Naive thymus-derived CD4-positive, alpha-beta T cell (primary cell): ENCODE measurements at places on chromosomes 12 and 14. TPM values are rescaled to one million over a fixed set of nuclear protein-coding genes. Genes with fewer than 3 reads are reported as not detected.
A peak's percentile ranks its signal among the peaks of the same experiment; 100 is the strongest.

Gene RPS6KL1
- total RNA-seq, result 5.7 TPM

Gene ZNF385A
- 0.87 and 1.4 TPM in 2 replicates for total RNA-seq

- no peaks in the 10 kb centered on the region for H3K27me3 ChIP-seq
- H3K4me1 ChIP-seq, result no peaks in the 10 kb centered on the region
- no peak overlapping the region for H3K4me3 ChIP-seq
Measured at GRCh38 chr14:48304729-48305128, 629.3 kb upstream of the MDGA2 start.

Gene GALNT9
- not detected for total RNA-seq

Gene OTOGL
- total RNA-seq, result not detected

DNA sequence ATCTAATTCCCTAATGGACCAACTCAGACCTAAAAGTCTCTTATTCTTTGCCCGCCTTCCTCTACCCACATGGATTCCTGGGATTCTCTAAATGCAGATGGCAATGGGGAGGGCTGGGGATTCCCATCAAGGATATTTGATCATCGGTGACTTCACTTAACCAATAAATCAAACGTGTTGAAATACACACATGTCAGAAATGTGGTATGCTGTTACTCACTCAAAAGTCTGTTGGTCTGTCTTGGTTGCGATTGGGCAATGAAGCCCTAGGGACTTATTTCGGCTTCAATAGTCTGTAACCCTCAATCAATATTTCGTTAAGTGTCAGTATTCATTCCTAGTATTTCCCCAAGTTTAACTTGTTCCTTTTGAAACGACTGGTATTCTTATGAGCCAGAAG is 117.2 kb upstream of the DIO3 start:
- no peak overlapping the region for H3K4me3 ChIP-seq
- peaks cover 23% of the 10 kb centered on the region for H3K4me1 ChIP-seq
- no peaks in the 10 kb centered on the region for H3K36me3 ChIP-seq

Gene KRT3
- not detected for total RNA-seq

- H3K4me3 ChIP-seq, result no peak overlapping the region
- no peaks in the 10 kb centered on the region for H3K27me3 ChIP-seq
- DNase-seq, result no peak
Measured at GRCh38 chr12:98513379-98514322, 1.7 kb upstream of the TMPO start.

DNA sequence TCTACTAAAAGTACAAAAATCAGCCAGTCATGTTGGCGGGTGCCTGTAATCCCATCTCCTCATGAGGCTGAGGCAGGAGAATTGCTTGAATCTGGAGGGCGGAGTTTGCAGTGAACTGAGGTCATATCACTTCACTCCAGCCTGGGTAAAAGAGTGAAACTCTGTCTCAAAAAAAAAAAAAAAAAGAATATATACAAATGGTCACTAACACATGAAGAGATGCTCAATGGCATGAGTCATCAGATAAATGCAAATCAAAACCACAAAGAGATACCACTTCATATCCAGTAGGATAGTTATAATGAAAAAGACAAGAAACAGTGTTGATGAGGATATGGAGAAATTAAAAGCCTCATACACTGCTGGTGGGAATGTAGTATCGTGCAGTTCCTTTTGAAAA is 33.6 kb upstream of the METAP2 start:
- H3K4me1 ChIP-seq, result no peaks in the 10 kb centered on the region
- no peak overlapping the region for H3K27ac ChIP-seq
- H3K4me3 ChIP-seq, result no peak overlapping the region
- DNase-seq, result no peak
- H3K27me3 ChIP-seq, result no peaks in the 10 kb centered on the region

DNA sequence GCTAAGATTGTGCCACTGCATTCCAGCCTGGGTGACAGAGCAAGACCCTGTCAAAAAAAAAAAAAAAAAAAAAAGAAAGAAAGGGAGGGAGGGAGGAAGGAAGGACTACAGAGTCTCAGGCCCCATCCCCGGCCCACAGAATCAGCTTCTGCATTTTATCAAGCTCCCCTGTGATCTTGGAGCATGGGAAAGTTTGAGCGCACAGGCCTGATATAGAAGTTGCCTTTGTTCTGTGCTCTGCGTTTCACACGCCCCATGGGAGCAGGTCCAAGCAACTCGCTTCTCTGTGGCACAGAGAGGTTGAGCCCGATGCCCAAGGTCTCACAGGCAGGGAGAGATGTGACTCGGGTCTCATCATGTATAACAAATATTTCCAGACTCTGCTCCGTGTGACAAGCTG is 101.8 kb downstream of the PHETA1 start:
- no peaks in the 10 kb centered on the region for H3K27me3 ChIP-seq
- no peak overlapping the region for H3K27ac ChIP-seq
- H3K4me3 ChIP-seq, result no peak overlapping the region
- DNase-seq, result no peak
- H3K4me1 ChIP-seq, result no peaks in the 10 kb centered on the region
- no peaks in the 10 kb centered on the region for H3K36me3 ChIP-seq

Gene AQP6
- not detected in 2 replicates for total RNA-seq

Gene DNAJC22
- total RNA-seq, result not detected

GRCh38 chr12:131836714-131837397 is 8.7 kb downstream of the MMP17 start:
- no peaks in the 10 kb centered on the region for H3K36me3 ChIP-seq
- no peak overlapping the region for H3K4me3 ChIP-seq

DNA sequence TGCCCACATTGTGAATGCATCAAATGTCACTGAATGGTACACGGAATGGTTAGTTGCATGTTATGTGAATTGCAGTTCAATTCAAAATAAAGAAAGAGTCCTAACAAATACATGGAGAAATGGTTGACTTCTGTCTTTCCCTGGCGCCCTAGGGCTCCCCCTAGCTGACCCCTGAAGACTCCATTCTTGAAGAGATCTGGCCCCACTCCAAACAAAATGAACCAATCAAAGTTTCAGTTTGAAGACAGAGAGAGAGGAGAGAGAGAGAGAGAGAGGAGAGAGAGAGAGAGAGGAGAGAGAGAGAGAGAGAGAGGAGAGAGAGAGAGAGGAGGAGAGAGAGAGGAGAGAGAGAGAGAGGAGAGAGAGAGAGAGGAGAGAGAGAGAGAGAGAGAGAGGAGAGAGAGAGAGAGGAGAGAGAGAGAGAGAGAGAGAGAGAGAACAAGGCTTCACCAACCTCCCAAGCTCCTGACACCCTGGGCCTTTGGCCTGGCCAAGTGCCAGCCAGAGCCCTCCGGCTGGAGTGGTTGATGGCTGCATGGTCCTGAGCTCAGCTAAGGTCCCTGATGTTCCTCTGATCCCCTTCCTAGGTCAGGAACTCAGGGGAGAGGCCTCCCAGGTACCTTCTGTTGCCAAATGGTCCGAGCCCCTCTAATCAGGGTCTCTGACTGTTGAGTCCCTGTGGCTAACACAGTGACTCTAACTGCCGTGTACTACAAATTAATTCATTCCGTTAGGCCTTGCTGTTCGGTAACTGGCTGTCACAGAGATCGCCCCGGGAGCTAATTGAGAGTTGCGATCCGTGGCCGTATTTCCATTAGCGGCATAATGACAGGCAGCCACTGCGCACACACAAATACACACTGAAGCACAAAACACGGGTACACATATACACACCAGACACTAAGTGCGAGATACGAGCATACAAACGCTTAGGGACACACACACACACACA is 188.8 kb downstream of the ESRRB start:
- no peak for DNase-seq
- H3K4me3 ChIP-seq, result no peak overlapping the region
- no peaks in the 10 kb centered on the region for H3K4me1 ChIP-seq
- H3K27me3 ChIP-seq, result no peaks in the 10 kb centered on the region
- H3K27ac ChIP-seq, result no peak overlapping the region
- no peaks in the 10 kb centered on the region for H3K36me3 ChIP-seq

Gene DPPA3
- total RNA-seq, result not detected in 2 replicates

DNA sequence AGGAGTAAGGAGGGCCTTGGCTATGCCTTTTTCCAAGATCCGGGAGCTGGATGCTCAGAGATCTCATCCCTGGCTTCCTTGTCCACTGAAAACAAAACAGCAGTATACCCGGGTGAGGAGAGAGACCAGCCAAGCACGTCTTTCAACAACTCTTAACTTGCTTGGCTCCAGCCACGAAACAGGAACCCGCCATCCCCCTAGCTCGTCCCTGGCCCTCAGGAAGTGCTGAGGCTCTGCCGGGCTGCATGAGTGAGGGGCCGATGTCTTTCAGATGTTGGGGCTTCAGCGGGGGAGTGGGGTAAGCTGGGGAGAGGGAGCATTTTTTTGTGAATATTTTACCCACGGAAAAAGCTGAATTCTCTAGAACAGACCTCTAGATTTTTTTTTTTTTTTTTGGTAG is 231.1 kb downstream of the CACNA1C start:
- H3K27me3 ChIP-seq, result no peaks in the 10 kb centered on the region
- DNase-seq, result no peak
- no peak overlapping the region for H3K4me3 ChIP-seq
- no peaks in the 10 kb centered on the region for H3K36me3 ChIP-seq

DNA sequence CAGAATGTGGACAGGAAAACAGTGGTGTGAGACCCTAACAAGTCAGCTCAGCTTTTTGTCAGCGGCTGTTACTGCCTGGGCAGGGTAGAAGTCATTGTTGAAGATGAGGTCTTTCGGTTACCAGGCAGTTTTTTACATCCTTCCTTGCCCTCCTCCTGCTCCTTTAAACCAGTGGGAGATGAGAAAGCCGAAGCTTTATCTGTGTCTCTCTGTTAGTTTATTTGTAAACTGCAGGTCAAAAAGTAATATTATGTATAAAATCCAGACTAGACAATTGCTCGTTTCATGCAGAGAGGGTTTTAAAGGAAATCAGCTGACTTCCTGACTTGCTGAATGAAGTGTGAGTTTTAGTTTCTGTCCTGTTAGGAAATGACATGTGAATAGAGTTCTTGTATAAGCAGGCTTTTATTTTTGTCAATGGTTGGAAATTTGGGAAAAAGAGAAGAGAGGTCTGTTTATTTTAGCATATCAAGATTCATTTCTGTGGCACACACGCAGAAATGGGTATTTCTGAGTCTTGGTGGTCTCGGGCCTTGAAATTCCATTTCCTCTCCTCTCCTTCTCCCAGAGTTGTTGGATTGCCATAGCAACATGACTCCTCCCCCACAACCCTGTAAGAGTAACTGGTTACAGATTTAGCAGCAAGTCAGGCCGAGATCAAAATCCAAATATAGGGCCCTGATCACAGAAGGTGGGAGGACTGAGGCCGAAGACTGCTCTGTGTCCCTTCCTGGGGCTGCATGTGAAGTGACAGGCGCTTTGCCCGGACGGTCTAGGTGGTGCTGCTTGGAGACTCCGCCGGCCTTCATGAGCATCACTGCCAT is 60.8 kb downstream of the SAMD4A start:
- no peaks in the 10 kb centered on the region for H3K36me3 ChIP-seq
- peak; percentile 30 for DNase-seq
- H3K4me3 ChIP-seq, result peak overlapping the region; percentile 14
- H3K27me3 ChIP-seq, result no peaks in the 10 kb centered on the region
- H3K4me1 ChIP-seq, result peaks cover 39% of the 10 kb centered on the region

GRCh38 chr12:70028918-70029317 is 203.9 kb downstream of the MYRFL start:
- H3K4me3 ChIP-seq, result no peak overlapping the region
- H3K36me3 ChIP-seq, result no peaks in the 10 kb centered on the region
- DNase-seq, result no peak
- no peaks in the 10 kb centered on the region for H3K4me1 ChIP-seq
